T-helper 1 cell treated with Interleukin-12 subunit alpha and Interleukin-12 subunit beta and Interleukin-4 antibody, amounts not matched to agents 30 ng/mL and 1 ng/mL, for 36 hours (primary cell): ENCODE measurements at places on chromosomes 1 and 21. TPM values are rescaled to one million over a fixed set of nuclear protein-coding genes. Genes with fewer than 3 reads are reported as not detected.

Gene OLFM3
- not detected in 2 replicates for total RNA-seq

Gene ICOSLG
- total RNA-seq: 12.3 and 13.0 TPM in 2 replicates

Gene ZMYND12
- total RNA-seq: not detected in 2 replicates

Gene GJB3
- not detected in 2 replicates for total RNA-seq

Gene C1orf21
- 5.5 and 5.8 TPM in 2 replicates for total RNA-seq

Gene FCRL6
- 0.34 and 0.49 TPM in 2 replicates for total RNA-seq

Gene PTGER3
- 8.3 and 10.0 TPM in 2 replicates for total RNA-seq

Gene AMPD1
- not detected in 2 replicates for total RNA-seq

Gene FCN3
- total RNA-seq: not detected in 2 replicates

Gene GPR52
- total RNA-seq: 4.4 and 4.7 TPM in 2 replicates

Gene NRIP1
- 11.6 and 12.9 TPM in 2 replicates for total RNA-seq

Gene OR2L5
- not detected in 2 replicates for total RNA-seq

Gene C1orf87
- not detected in 2 replicates for total RNA-seq

Gene KLHDC8A
- not detected in 2 replicates for total RNA-seq

Gene SFN
- total RNA-seq: 1.2 and 1.4 TPM in 2 replicates

Gene PTGFR
- total RNA-seq: not detected in 2 replicates

Gene RGS21
- not detected in 2 replicates for total RNA-seq

Gene GUCA2B
- total RNA-seq: not detected in 2 replicates

Gene IL10
- 1.5 and 1.7 TPM in 2 replicates for total RNA-seq

Gene HMCN1
- total RNA-seq: 0.10 and 0.22 TPM in 2 replicates
